ENCODE measurements at places on chromosomes 6 and 20.

DNA sequence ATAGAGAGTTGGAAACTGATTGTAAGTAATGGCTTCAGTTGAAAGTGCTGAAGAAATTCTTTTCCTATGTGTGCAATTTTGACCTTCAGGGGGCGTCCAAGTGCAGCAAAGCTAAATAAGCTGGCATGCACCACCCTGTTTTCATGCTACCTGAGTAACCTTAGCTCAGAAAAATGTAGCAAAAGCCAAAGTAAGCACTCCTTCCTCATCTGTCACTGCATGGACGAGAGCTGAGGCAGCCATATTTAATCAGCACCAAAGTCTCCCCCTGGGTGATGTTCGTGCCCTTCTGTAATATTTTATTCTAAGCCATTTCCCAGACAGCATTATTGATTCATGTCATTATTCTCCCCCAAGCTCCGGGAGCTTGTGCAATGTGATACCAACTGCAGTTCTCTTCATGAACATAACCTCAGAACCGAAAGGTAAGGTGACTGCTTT, 123.1 kb downstream of the RPS12 start:
- DNase-seq: no peak

DNA sequence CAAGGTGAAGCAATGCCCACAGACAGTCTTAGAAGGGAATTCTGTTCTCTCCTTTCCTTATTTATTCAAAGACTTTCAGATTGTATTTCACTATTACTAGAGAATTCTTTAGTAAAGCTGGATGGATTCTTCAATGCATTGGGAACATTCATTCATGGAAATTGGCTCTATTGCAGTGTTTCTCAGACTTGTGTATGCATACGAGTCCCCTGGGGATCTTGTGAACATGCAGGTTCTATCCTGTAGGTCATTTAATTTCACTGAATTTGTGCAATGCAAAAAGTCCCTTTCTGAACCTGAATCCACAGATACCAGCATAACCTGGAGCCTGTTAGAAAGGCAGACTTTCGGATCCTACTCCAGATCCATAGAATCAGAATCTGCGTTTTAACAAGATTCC, 160.9 kb upstream of the AHI1 start:
- no peak for DNase-seq

DNA sequence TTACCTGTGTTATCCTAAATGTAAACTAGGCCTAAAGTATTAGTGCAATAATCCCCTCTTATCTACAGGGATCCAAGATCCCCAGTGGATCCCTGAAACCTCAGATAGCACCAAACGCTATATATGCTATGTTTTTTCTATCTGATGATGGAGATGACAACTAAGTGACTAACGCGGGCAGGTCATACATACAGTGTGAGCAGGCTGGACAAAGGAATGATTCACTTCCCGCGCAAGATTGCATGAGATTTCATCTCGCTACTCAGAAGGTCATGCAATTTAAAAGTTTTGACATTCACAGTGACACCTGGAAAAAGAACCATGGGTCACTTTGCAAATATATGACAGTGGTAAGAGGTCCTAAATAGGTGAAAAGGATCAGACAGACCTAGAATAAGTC, 875.9 kb downstream of the HACE1 start:
- no peak for DNase-seq

- no peak for DNase-seq
These were observed 399.3 kb downstream of the TBC1D32 start for GRCh38 chr6:120935016-120935415.

DNA sequence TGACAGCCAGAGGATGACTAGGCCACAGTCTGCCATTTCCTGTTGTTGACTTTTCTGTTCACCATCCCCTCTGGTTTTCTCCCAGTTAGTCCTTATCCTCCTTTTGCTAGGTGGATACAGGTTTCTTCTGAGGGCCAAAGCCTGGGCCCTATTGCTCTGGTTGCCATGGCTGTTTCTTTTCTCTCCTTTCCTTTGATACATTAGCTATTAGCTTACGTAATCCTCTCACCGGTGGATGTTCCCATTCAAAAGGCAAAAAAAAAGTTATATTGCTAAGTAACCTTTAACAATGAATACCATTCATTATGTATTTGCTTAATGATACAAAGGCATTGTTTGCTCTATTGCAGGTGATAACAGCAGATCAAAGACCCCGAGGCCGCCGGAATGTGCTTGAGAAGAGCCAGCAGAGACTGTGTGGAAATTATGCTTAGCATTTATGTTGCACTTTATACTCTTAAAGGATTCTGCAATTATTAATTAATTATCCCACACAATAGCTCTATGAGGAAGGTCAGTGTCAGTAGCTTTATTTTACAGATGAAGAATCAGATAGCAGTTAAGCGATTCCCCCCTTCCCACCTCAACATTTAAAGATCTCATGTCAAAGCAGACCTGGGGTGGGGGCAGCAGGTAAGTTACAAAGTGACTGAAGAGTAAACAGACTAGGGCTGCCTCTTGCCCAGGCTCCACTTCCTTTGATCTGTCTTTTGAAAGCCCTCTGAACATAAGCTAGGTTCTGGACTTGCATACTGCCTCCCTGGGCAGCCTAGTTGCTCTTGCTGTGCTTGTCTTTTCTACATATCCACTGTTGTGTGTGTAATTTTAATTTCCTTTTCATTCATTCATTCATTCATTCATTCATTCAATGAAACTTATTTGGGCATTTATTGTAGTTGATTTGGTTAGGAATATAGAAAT, 14.5 kb upstream of the TFB1M start:
- no peak for DNase-seq

GRCh38 chr20:15512916-15513315, 1060.3 kb downstream of the KIF16B start:
- no peak for DNase-seq

DNA sequence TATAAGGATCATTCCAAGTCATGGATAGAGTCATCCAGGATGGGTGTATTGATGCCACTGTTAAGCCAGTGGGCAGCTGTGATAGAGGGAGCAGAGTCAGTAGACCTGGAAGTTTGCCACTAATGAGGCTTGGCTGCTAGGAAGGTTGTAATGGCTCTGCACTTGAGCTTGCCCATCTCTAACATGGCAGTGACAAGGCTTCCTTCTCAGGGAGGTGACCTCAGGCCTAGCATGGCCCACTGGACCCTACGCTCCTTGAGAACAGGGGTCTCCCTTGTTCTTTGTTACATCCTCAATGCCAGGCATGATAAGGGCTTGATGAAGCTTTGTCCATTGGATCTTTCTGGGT, 155.1 kb downstream of the CD83 start:
- no peak for DNase-seq

- no peak for DNase-seq
These were observed 4.4 kb downstream of the HLA-E start for GRCh38 chr6:30493643-30494250.

- DNase-seq: no peak
These were observed 100.1 kb downstream of the TNFRSF21 start for GRCh38 chr6:47209632-47210031.

GRCh38 chr6:106300944-106301343, 24.6 kb downstream of the ATG5 start:
- DNase-seq: no peak

DNA sequence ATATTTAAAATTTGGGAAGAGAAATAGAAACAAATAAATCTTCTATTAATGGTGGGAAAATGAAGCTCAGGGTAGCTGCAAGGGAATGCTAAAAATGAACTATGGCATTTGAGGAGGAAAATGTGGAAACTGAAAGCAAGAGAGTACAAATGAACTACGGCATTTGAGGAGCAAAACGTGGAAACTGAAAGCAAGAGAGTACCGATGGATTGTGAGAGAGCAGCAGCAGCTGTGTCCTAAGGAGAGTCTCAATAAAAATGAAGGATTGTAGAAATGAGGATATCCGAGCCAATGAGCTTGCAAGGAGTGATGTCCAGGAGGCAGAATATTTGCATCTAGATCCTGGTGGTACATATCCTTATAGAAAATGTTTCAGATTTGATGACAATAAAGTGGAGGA, 547.1 kb upstream of the ZNF337 start:
- no peak for DNase-seq

- no peak for DNase-seq
These were observed 80.7 kb upstream of the MRAP2 start for GRCh38 chr6:83952830-83953229.

DNA sequence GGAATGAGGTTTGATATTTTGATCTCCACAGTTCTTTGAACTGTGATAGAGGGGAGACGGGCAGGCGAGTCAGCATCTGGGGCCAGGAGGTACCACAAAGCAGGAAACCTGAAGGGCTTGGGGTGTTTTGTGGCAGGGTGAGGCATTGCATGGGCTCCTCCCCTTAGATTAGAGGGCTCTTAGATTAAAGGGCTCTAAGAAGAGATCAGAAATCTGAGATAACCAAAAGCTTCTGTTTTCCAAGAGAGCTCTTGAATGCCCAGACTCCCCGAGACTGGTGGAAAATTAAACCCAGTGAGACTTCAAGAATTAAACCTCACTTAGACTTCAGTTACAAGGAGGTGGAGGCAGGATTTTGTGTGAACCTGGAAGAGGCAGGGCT, 2.4 kb upstream of the GPX5 start:
- DNase-seq: no peak

- DNase-seq: no peak
These were observed 185.8 kb upstream of the RAB32 start for GRCh38 chr6:146357578-146358430.

DNA sequence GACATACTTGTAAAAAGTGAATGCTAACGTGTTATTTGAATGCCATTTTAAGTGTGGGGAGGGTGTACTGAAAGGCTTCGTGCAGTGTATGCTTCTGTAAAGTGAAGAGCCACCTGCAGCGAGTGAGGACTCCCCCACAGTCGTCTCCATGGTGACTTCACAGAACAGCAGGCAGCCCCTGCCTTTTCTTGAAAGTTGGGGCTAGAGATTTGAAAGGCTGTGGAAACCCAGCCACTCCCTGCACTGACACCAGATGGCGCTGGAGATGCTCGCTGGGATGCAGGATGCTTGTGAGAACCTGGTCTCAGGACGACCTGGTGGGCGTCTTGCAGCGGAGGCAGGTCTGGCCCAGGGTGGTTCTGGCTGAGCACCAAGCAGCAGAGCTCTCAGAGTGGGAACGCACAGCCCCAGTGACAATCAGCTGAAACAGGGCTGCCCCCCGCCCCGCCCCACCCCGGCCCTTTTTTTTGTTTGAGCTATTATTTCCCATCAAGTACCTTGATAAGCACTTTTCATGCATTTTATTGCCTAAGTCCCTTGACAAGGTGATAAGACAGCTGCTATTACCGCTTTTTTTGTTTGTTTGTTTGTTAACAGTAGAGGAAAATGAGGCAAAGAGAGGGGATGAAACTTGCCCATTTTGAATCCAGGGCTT, 150.3 kb downstream of the SYCP2 start:
- no peak for DNase-seq

- no peak for DNase-seq
These were observed 4.8 kb upstream of the SRSF12 start for GRCh38 chr6:89122625-89123024.

DNA sequence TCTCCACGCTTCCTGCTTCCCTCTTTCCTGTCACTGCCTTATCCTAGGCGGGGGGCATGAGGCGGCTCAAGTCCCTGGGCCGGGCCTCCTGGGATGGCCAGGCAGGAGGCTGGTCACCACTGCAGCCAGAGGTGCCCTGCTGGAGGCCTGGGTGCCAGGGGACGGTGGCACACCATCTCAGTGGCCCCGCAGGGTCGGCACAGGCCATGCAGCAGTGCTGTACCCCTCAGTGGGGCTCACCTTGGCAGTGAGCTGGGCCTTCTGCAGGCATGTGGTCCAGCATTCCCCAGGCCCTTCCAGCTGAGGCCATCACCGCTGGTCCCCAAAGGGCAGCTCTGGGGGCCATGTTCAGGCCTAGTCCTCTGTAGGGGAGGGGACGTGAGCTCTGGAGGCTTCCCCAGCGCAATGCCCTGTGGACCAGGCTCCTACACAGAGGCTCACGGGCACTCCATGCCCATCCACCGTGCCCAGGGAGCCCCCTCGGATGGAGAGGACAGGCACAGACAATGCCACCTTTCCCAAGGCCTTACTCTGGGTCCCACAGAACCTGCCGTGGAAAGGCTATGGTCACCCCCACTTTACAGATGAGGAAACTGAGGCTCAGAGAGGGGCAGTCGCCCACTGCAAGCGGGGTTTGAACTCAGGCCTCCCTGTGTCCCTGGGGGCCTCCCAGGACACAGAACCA, 123.8 kb downstream of the TAF4 start:
- DNase-seq: no peak

- no peak for DNase-seq
These were observed 39.1 kb upstream of the AKIRIN2 start for GRCh38 chr6:87741001-87741650.

DNA sequence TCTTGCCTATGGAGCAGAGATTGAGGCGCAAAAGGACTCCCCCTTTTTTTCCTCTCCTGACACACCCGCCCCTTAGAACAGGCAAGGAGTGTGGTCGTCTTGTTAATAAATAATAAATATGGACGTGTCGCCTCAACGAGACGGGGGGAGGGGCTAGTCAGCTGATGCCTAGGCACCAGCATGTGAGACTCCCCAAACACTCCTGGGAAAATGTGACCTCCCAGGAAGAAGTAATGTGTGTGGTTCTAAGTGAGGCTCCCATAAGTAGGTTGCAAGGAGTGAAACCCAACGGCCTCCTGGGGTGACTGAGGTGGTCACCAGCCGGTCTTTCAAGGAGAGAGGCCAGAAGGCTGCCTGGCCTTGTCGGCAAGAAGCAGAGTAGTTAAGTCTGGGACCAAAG, 1.1 kb upstream of the FAXC start:
- DNase-seq: no peak

DNA sequence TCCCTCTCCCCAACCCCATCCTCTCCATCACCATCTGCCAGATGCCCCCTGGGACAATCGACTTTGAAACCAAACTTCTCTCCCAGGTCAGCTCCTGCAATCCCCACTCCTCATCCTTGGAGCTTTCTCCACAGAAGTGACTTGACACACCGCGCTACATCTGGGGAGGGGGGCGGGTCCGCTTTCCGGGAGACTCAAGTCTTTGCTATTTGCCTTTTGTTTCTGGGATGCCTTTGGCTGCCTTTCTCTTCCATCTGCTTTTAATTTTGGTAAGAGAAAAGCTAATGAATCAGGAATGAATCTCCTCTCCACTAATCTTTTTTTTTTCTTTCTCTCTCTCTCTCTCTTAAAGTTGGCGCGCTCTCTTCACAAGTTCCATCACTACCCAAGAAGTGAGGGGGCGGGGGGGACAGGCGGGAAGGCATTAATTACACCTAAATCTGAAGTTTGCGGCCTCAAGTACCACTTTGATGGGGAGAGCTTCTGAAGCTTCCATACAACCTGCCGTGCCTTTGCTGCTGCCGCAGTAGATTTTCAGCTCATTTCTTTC, 664 bp upstream of the TPBG start:
- DNase-seq: no peak

GRCh38 chr20:57620999-57621398, 773 bp upstream of the ZBP1 start:
- DNase-seq: no peak

GRCh38 chr6:139475646-139476045, 101.2 kb upstream of the CITED2 start:
- no peak for DNase-seq

GRCh38 chr6:170271771-170272314, 19.0 kb downstream of the DLL1 start:
- DNase-seq: no peak

- no peak for DNase-seq
These were observed 86.1 kb upstream of the SIRPA start for GRCh38 chr20:1809131-1809572.

- no peak for DNase-seq
These were observed 104.7 kb upstream of the CEP85L start for GRCh38 chr6:118755941-118756646.
